Heart left ventricle (tissue), 16 donors: ENCODE measurements at places on chromosomes 7 and 10. TPM values are rescaled to one million over a fixed set of nuclear protein-coding genes. Genes with fewer than 3 reads are reported as not detected.

ARHGAP22 gene
- 3.2 TPM for total RNA-seq

DNA sequence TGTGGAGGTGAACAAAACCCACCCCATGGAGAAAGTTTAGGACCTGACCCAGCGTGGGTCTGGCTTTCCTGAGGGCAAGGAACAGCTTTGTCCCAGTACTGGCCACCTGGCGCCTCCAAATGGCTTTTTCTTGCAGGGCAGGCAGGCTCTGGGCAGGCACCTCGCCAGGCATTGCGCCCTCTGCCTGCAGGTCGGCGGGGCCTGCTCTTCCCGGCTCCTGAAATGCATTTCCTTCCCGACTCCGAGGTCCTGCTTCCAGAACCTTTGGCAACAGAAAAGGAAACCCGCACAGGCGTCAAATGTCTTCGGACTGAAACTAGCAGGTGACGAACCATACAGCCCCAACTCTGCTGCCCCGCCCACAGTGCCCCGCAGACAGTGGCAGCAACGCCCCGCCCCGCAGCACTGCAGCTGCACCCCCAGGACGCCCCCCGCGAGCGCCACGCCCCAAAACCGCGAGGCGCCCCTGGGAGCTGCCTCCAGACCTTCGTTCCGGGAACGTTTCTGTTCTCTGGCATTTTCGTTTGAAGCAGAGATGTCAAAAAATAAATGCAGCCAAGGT is 65.5 kb downstream of the C10orf143 start:
- no peak for DNase-seq

- DNase-seq = no peak
These were observed 117.0 kb downstream of the WNT2 start for GRCh38 chr7:117205873-117206272.

GRCh38 chr7:151795168-151795811 is 81.6 kb downstream of the PRKAG2 start:
- DNase-seq = no peak
